ENCODE measurements at places on chromosomes 3 and 15.

DNA sequence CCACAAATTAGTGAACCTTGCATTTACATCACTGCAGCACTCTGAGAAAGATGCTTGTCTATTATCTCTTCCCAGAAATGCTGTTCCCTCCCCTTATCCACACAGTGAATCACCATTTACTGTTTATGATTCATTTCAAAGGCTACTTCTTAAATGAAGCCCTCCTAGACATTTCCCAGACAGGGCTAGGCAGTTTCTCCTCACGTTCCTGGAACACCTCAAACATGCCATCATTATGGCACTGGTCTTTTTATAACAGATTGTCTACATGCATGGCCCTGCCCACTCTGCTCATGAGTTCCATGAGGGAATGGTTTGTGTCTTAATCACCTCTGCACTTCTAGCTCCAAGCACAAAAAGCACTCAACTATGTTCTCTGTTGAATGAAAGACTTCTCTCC is 32.2 kb upstream of the TM2D3 start:
- peak; percentile 76 for DNase-seq

- DNase-seq: no peak
Observed at GRCh38 chr15:40466426-40467260, 4.1 kb upstream of the CHST14 start.

DNA sequence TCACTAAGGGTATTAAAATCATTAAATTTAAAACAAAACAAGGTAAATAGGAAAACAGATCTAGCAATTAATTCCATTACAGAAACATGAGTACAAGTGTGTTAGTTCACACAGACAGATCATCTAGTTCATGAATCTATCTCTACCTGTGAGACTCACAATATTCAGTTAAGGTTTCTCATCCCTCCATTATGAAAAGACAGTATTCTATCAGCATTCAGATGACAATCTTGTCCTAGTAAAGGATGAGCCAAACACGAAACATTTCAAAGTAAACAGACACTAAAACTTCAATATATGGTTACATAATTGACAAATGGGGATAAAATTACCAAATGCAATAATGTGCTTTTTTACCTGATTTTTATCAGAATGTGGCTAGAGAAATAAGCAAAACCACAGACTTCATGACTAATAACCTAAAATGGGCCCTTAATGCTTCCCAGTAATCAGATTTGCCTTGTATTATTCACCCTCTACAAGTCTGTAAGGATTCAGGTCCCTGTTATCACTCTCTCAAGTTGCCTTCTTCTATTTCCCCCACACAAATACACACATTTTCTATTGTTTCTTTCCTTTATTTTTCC is 126.8 kb downstream of the DLG1 start:
- DNase-seq: no peak

DNA sequence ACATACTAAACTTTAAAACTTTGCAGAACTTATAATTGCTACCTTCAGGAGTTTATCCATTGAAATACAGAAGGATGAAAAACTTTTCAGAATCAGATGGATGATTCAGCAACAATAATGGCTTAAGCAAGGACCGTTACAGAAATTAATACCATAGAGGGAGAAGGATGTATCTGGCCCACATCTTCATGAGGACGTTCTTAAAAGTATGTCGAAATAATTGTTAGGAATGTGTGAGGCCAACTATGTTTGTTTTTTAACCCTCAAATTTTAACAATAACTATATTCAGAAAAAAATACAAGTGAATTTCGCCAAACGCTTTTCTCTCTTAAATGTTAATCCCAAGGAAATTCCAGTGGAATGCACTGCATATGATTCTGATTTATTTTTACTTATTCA is 105.2 kb upstream of the EPHA3 start:
- DNase-seq: no peak

GRCh38 chr3:69160107-69160506 is 37.7 kb upstream of the LMOD3 start:
- no peak for DNase-seq

- DNase-seq: no peak
Observed at GRCh38 chr3:175890066-175890465, 1030.9 kb downstream of the NAALADL2 start.

- no peak for DNase-seq
Observed at GRCh38 chr3:188257384-188258026, 103.5 kb downstream of the LPP start.

- no peak for DNase-seq
Observed at GRCh38 chr15:49619226-49619625, 1.4 kb downstream of the FAM227B start.

GRCh38 chr15:49610157-49610918 is 10.3 kb downstream of the FAM227B start:
- DNase-seq: no peak

DNA sequence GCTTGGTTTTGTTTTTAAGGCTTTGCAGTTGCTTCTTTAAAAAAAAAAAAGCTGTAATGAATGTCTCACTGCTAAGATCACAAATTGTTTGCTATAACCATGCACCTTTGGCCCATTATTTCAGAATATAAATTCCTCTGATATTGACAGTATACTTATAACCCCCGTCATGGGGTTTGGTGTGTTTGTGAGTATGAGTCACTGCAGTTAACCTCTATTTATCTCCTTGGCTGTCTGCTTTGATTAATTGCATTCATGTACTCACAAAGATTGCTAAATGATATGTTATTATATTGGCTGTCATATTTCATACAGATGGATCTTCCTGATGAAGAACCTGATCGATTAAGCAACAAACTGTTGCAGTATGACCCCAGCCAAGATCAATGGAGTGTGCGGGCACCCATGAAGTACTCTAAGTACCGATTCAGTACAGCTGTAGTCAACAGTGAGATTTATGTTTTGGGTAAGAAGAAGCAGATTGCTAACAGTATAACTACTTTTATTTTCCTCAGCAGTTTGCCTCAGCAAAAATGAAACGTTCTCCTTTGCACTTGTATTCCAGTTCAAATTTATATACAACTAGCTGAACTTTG is 14.9 kb downstream of the KBTBD12 start:
- no peak for DNase-seq

DNA sequence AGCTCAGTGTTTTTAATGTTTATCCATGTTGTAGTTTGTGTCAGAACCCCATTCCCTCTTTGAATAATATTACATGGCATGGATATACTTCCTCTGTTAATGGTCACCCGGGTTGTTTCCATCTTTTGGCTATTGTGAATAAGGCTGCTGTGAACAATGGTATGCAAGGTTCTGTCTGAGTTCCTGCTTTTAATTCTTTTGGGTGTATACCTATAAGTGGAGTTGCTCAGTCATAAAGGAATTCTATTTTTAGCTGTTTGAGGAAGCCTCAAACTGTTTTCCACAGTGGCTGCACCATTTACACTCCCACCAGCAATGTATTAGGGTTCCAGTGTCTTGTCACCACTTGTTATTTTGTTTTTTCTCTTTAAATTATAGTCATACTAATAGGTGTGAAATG is 99.6 kb downstream of the SLC25A26 start:
- no peak for DNase-seq
